ENCODE measurements at places on chromosomes 5 and 9.

- no peak for DNase-seq
These were observed 1.6 kb downstream of the REEP2 start for GRCh38 chr5:138440159-138441073.

DNA sequence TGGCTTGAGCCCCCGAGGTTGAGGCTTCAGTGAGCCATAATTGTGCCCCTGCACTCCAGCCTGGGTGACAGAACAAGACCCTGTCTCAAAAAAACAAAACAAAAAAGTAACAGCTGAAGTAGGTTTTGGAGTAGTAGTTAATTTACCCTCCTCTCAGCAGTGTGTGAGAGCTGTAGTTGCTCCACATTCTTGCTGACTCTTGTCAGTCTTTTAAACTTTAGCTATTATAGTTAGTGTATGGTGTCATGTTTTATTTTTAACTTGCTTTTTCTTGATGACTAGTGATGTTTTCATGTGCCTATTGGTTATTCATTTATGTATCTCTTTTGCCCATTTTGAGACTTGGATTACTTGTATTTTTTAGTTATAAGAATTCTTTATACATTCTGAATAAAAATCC, 52.9 kb upstream of the DHFR start:
- DNase-seq: peak; percentile 30

GRCh38 chr9:100472788-100473275, at the start of gene TMEFF1:
TMEFF1 (plus strand) TSS chr9:100473149; CDS start chr9:100473545, 396 bp downstream.
- peak; percentile 91 for DNase-seq

GRCh38 chr9:77883133-77883532, 148.5 kb downstream of the GNAQ start:
- no peak for DNase-seq

GRCh38 chr9:121439711-121440664, 59.7 kb downstream of the GGTA1 start:
- peak; percentile 61 for DNase-seq

GRCh38 chr9:99093492-99093791, 11.5 kb upstream of the TGFBR1 start:
- DNase-seq: no peak

DNA sequence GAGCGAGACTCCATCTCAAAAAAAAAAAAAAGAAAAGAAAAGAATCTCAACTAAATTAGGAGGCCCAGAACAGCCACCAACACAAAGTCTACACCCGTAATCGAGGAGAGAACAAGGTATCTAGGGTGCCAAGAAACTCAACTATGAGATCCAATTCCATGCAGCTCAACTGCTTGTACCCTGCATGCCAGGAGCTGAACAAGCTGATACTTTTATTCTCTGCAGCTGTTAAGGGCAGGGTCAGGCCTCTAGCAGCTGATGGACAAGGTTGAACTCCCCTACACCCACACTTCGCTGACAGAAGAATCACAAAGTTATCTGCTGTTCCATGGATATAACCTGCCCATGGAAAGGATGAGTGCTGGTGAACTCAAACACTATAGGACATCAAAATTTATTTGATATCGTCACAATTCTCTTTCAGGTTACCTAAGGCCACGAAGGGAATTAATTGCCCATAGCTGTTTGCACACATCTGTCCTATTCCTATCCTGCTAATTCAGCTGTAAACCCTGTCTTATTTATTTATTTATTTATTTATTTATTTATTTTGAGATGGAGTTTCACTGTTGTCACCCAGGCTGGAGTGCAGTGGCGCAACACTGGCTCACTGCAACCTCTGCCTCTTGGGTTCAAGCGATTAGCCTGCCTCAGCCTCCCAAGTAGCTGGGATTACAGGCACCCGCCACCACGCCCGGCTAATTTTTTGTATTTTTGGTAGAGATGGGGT, 20.7 kb downstream of the UBAP2 start:
- no peak for DNase-seq

- DNase-seq: peak; percentile 58
These were observed 24.9 kb downstream of the PCDHGC5 start for GRCh38 chr5:141513627-141514329.

DNA sequence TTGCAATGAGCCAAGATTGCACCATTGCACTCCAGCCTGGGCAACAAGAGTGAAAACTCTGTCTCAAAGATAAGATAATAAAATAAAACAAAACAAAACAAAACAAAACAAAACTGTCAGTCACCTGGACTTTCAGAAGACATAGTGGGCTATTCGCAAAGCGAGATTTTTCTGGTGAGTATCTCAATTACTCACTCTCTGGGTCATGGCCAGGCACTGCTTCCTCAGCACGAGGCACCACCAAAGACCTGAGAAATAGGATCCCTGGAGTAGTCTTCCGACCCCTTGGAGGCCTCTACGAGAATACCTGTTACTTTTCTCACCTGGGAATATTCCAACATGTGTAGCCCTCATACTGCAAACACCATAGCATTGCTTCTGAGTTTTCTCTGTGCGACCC, 201.7 kb upstream of the ZNF618 start:
- DNase-seq: peak; percentile 27

- DNase-seq: no peak
These were observed 87.8 kb downstream of the ZNF618 start for GRCh38 chr9:113963696-113964494.

DNA sequence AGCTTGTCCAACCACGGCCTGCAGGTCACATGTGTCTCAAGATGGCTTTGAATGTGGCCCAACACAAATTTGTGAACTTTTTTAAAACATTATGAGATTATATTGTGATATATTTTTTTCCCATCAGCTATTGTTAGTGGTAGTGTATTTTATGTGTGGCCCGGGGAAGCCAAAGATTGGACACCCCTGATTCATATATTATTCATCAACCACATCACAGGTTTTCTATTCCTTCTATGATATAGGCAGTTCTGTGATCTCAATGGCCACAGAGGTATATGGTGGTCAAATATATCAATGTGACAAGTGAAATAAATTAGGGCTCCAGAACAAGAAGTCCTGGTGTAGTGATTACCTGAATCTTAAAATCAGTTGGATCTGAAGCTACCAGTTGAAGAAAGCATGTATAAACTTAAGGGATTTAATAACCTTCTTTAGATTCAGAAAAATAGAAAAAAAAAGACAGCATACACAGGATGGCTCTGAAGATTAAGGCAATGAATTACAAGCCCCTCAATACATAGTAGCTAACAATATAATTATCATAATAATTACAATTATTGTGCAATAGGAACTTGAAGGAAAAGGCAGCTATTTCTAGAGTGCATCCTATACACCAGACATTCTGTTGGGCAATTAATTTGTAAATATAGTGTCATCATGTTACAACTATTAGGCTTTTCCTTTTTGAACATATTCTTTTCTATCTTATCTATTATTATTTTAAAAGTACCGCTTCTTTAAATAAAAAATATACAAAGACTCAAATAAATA, 530.4 kb upstream of the PTPRD start:
- no peak for DNase-seq

GRCh38 chr5:5342784-5343183, 79.7 kb upstream of the ICE1 start:
- DNase-seq: no peak

- DNase-seq: no peak
These were observed 503.6 kb downstream of the SEMA5A start for GRCh38 chr5:9042241-9042640.

DNA sequence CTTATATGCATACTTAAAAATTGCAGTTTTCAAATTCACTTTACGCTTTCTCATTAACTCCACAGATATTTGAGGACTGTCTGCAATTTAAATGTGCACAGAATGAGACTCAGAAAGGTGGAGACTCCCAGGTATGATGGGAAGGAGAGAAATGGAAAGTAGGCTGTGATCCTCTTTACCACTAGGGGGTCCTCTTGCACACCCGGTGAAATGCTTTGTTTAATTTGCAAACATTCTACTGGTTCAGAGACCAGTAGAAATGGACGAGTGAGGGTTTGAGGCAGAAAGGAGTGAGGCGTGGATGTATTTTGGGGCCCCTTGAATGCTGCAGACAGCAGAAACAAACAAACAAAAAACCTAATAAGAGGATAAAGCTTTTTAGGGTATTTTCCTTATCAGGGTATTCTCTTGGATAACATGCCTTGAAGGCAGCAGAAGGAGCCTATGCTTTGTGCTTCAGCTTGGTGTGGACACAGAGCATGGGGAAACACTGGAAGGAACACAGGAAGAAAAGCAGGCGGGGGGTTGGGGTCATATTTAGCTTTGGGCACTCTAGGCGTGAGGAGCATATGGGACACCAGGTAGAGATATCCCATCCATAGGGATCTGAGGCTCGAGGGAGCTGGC, 410.1 kb downstream of the DMRT2 start:
- DNase-seq: peak; percentile 16

DNA sequence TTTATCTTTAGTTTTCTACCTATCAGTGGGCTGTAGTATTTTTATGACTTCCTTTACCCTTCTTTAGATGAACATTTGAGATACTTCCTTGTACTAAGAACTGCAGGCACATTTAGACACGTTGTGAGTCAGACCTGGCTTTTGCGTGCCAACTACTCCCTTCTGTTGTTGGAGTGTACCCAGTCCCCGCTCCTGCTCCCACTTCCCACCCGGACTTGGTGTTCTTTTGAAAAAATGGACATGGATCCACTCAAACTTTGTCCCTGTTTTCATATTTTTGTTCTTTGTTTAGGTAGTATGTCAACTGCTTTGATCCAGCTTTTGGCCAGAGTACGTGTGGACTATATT, 60.7 kb downstream of the PARP8 start:
- peak; percentile 19 for DNase-seq

- DNase-seq: no peak
These were observed 42.4 kb upstream of the CCDC112 start for GRCh38 chr5:115338851-115339250.

GRCh38 chr9:23683611-23684061, 142.4 kb downstream of the ELAVL2 start:
- DNase-seq: no peak

DNA sequence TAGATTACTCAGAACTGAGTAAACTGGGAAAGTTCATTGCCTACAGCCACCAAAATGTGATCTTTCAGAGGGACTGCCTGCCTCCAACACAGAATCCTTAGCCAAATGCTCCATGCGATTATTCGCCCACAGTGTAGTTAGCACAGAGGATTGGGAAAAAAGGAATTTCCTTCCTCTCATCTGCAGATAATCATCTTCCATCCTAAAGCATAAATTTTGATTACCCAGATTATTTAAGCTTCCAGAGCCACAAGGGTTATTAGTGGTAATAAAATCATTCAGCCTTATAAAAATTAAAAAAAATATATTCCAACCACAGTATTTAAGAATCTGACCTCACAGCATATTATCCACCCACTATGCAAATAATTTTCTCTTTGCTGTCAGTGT, 285.3 kb upstream of the GRAMD2B start:
- peak; percentile 10 for DNase-seq

- no peak for DNase-seq
These were observed 618.4 kb downstream of the PDE4D start for GRCh38 chr5:59275170-59275509.

DNA sequence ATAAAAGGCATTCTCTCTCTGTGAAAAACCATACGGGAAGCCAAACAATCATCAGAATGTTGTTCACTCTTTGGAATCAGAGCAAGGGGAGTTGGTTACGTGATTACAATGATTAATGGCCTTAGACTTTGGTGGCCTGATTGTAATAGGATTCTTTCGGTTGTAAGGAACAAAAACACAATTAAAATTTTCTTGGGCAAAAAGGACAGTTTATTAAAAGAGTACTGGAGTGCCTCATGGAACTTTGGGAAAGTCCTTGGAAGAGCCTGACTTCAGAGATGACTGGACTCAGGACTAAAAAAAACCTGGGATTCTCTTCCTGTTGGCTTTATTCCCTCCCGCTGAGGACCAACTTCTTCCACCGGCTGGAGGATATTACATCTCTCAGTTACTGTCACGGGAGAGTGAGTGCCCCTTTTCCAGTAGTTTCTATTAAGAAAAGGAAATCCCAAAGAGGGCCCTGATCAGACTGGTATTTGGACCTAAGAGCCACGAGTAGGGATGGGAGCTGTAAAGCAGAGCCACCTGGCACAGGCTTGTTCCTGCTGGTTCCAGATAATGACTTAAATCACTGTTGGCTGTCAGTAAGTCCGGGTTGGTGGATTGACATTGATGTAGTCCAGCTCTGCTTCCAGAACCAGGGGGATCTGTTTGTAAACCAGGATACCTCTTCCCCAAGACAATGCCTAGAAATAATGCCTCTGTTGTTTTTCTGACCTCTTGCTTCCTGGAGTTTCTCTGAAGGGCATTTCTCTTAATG, 53.9 kb downstream of the CFAP95 start:
- peak; percentile 50 for DNase-seq

DNA sequence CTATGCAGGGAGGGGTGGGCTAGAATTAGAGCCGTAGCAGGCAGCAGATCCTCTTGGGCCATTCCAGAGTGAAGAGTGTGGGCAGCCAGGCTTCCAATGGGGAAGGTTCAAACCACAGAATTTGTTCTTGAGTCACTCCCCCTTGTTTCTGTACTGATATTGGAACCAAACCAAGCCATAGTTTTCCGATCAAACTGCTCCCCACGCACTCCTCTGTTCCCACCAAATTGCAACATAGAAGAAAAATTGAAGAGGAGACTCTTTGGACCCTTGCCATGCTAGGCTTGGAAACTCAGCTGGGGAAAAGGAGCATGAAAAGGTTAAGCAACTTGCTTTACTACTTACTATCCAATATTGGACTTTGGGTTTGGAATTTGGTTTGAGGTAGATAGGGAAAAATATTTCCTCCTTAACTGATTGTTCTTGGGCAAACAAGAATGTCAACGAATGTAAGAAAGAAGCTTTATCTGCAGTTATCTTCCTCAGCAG, 165.8 kb upstream of the NR3C1 start:
- DNase-seq: peak; percentile 23

DNA sequence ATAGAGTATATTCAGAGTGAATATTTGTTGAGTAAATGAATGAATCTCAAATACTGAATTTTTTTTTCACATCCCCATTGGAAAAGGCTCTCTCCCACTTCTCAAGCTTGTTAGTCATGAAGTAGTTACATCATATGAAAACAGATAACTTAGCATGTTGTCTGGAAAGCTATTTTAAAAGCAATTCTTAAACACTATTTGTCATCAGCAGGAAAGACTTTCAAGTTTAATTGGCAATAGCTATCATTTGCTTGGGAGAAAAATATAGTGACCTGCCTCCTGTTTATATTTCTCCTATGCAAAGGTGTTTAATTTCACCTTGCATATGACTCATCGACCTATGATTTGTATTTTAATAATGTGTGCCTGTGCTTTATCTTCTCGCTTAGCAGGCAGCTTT, 499.8 kb upstream of the GRIA1 start:
- DNase-seq: no peak

GRCh38 chr5:143775258-143775657, 36.7 kb upstream of the HMHB1 start:
- DNase-seq: peak; percentile 53

DNA sequence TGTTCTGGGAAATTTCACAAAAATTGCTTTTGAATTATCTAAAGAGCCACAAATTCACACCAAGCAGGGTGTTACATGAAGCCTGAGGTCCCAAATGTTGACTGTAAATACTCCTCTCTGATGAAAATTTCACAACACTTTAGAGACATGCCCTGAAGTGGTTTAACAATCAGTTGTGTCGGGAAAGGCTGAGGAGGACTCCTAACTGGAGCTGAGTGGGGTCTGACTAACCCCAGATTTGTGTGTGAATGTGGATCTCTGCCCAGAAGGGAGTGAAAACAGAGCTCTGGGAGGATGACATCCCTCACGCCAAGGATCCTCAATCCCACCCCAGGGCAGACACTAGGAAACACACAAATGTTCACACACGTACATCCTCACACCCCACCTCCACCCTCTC, 31.1 kb upstream of the GRXCR2 start:
- DNase-seq: peak; percentile 58

Data from AG20443 (cell line).